HT-29 (cell line): ENCODE measurements at places on chromosomes 3 and 15. TPM values are rescaled to one million over a fixed set of nuclear protein-coding genes. Genes with fewer than 3 reads are reported as not detected.
A peak's percentile ranks its signal among the peaks of the same experiment; 100 is the strongest.

ANKUB1 gene
- not detected in 2 replicates for total RNA-seq

DNA sequence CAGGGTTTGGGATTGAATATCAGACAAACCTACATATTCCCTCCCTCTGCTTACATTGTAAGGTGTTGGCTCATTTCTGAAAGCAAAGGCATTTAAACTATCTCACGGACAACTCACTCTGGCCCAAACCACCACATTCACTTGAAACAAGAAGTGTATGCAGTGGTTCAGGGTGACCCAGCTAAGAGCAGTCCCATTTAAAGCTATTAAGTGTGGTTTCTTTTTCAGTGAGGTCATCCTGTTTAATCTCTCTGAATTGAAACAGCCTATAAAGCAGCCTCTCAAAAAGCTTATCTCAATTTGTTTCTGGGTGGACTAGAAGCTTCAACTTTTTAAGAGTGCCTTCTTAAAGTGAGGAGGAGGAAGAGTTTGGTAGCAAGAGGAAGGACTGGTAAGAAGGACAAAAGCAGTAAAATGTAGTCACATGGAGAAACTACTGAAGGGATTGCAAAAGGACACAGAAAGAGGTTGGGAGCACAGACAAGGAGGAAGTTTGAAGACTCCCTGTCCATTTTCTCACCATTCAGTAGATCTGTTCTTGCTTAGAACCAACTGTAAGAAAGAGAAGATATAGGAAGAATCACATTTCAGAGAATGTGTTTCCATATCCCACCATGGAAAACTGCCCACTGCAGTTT lies 151.6 kb downstream of the TMCO5A start:
- no peak for DNase-seq

GRCh38 chr15:80455668-80456442 lies 51.7 kb downstream of the ARNT2 start:
- peak; percentile 77 for DNase-seq

DNA sequence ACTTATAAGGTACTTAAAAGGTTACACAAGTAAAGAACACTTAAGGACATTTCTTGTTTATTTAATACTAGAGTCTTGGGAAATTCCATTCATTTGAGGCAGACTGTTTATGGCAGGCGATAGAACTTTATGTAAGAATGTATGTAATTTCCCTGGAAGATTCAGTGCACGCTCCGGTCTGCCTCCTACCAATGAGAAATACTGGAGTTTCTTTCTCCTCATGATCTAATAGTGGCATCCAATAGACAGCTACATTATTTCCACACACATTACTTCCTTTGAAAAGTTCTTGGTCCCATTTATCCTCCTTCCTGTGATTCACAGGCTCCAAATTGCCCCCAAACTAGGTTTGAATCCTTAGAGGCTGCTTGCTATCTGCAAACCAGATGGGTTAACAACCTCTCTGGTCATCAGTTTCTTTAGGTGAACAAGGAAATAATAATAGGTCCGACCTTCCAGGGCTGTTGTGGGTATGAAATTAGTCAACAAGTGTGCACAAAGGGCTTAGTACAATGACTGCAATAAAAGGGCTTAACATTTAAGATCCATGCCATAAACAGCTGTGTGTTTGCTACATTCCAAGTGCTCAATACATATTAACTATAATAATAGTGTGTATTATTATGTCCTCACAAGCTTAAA lies 30.7 kb downstream of the EIF4E3 start:
- DNase-seq, result peak; percentile 15

GRCh38 chr3:111301238-111301798 lies 229.7 kb downstream of the NECTIN3 start:
- DNase-seq, result no peak

BCHE gene
- not detected in 2 replicates for total RNA-seq

- no peak for DNase-seq
These were observed 2.3 kb upstream of the SLC2A2 start for GRCh38 chr3:171028779-171029232.

GUCA1C gene
- not detected in 2 replicates for total RNA-seq

CFAP20DC gene
- total RNA-seq, result 0.38 and 0.76 TPM in 2 replicates

MST1R gene
- 60.3 and 64.4 TPM in 2 replicates for total RNA-seq

CLSTN2 gene
- not detected in 2 replicates for total RNA-seq

DNA sequence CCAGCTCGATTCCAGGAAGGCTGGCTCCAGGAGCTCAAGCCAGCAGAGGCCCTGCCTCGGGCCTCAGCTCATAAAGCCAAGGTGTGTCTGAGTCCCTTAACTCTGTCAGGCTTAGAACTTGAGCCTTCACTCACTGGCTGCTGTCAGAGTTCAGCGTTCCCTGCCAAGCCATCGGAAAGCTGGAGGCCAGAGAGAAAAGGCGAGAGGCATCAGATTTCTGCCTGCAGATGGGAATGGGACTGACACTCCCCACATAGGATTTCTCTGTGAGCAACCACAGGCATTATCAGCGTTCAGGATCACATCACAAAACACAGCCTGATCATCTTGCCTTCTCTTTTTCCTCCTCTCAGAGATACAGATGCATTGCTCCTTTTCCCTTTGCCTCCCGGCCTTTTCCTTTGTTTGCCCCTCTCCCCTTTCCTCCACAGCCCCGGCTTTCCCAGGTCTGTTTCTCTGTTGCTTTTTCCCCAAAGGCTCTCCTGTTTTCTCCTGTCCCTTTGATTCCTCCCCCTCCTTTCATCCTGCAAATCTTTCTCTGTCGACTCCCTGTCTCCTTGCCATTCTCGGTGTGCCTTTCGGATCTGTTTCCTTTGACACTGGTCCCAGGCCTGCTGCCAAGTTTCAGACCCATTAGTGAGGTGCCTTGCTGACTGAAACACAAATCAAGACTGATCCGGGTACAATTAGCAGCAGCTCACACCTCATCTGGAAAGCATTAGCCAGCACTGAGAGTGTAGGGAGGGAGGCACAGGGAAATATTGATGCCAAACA lies 44.5 kb upstream of the BOC start:
- no peak for DNase-seq

DNA sequence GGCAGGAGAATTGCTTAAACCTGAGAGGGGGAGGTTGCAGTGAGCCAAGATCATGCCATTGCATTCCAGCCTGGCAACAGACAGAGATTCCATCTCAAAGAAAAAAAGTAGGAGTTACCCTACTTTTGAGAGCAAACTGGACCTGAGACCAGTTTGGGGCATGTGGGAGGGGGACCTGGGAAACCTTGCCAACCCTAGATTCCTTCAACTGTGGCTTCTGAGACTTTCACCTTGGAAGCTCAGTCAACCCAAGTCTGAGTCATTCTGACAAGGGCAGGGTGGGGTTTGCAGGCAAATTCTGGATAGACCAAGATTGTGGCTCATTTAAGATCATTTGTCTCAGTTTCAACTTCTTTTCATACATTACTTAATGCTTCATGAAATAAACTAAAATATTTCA lies 23.8 kb upstream of the SIAH2 start:
- DNase-seq, result no peak

GOLGA8J gene
- not detected in 2 replicates for total RNA-seq

MINAR1 gene
- 0.25 and 0.42 TPM in 2 replicates for total RNA-seq

DNA sequence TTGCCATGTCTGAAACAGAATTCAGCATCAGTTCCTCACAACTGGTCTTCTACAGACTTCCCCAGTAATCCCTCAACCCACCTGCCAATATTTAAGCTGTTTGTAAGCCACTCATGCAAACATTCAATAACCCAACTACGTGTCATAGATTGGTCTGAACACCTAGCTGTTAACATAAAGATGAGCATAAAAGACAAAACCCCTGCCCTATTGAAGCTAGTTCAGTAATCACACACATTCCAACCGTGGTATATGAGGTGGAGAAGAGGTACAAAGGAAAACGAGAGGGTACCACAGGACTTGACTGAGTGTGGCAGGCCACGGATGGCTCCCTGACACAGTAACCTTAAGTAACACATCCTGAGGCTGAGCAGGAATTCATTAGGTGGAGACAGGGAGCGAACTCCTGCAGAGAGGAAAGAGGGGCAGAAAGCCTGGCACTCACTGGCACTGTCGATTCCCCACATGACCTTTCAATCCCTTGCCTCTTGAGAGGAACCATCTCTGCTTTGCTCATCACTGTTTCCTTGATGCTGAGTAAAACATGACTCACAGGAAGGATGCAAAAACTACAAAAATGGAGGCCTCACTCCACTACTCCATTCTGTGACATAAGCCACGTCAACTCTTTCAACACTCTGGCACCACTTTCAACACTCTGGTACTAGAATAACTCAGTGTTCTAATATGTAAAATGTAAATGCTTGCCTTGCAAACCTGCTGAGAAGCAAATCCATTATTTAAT lies 31.3 kb downstream of the RPN1 start:
- DNase-seq, result no peak

DNA sequence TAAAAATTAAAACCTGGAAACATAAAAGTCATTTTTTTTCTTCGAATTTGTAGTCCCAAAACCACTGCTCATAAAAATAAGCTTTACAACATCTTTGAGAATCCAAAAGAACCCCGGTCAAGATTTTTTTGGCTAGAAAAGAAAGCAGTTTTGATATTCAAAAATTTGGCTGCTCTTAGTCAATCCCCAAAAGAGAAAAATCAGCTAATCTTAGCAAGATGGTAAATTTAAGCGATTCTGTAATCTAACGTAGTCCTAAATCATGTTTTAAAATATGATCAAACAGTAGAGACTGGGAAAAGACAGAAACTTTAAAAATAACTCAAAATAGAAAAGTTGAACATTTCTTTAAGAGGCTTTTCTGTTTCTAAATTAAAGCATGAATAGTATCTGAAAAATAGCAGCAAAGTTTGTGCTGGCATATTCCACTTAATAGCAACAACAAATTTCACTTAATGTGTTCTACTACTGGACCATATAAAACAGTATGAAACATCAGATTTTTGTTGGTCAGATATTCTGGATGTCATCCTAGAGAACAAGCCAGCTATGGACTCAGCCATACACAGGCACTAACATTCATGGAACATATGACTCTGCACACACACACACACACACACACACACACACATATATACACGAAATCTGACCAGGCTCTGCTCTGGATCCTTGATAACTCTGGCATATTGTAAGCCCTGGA lies 19.1 kb upstream of the NR2F2 start:
- DNase-seq, result no peak

GRCh38 chr3:136021803-136022202 lies 56.3 kb downstream of the PPP2R3A start:
- DNase-seq, result no peak

DNA sequence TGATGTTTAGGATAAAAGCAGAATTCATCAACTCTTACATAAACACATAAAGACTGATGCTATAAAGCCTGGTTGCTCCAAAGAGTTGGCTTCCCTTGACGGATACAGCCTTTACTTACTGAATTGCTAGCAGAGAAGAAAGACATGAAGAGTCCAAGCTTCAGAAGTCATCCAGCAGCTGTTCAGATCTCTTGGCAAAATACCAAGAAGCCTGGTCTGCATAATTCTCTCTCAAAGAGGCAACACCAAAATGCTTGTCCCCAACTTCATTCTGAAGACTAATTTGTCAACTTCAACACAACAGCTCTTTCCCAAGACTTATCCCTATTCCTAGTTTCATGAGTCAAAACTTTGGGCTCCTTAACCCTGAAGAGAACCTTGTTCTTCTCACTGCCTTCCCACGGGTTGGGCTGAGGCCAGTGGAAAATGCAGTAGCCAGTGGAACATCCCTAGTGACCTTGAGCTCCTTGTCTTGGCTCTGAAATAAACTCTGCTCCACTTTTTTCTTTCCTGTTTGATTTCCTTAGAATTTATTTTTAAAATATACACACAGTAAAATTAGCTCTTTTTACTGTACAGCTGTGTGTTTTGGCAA lies 119.2 kb upstream of the THBS1 start:
- no peak for DNase-seq

CKMT1B gene
- total RNA-seq, result 2.6 and 7.6 TPM in 2 replicates

INAFM2 gene
- 7.9 and 10.2 TPM in 2 replicates for total RNA-seq

- DNase-seq, result no peak
These were observed 55.4 kb downstream of the CCNL1 start for GRCh38 chr3:157104521-157104920.

QTRT2 gene
- total RNA-seq, result 28.1 and 32.1 TPM in 2 replicates

DNA sequence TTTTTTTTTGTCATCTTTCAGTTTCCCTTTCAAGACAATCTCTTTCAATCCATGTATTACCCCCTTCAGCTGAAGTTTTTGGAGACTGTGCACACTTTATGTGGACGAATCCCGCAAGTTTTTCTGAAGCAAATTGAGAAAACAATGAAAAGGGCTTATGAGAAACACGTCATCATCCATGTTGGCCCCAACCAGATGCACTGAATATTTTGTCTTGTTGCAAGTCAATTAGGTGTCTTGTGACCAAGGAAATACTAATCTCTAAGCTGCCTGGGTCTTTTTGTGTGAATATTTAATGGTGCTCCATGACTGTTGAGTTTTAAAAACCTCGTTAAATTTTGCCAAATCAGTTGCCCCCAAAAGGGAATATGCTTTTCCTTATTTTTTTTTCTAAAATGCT lies 21.7 kb upstream of the PPP4R2 start:
- DNase-seq, result no peak

FSIP1 gene
- total RNA-seq, result 0.48 and 2.1 TPM in 2 replicates

DNA sequence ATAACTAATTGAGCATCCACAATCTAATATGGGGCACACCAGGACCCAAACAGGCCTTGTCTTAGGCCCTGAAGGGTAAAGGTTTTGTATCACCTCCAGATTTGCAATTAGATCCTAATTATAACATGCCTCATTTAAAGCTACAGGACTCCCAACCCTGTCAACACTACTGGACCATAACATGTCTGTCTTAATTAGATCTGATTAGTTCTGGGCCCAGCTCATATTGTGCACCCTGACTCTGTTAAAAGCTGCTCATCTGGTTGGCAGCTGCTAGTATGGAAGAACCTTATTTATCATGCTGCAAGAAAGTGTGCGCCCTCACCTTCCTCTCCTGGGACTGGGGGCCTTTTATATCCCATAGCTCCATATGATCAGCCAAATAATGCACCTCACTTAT lies 457.8 kb downstream of the ROBO1 start:
- no peak for DNase-seq

DNA sequence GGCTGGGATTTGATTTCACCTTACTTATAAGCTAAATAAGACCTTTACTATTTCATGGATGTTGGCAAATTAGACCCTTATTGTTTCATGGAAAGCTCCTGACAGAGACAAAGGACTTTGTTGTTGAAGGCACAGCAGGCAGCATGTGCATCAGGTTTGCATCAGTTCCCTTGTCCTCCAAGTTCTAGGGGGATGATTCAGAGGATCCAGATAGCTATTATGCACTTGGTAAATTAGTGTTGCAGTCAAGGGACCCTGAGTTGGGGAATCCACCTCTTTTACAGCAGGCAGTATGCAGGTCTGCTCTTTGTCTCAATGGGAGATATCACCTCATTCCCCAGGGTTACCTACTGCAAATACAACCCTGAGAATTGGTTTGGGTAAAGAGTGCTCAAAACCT lies 131.4 kb upstream of the IGSF10 start:
- no peak for DNase-seq

AADAC gene
- 0.08 and 3.8 TPM in 2 replicates for total RNA-seq

PIERCE2 gene
- total RNA-seq, result 0.86 and 1.9 TPM in 2 replicates

DNA sequence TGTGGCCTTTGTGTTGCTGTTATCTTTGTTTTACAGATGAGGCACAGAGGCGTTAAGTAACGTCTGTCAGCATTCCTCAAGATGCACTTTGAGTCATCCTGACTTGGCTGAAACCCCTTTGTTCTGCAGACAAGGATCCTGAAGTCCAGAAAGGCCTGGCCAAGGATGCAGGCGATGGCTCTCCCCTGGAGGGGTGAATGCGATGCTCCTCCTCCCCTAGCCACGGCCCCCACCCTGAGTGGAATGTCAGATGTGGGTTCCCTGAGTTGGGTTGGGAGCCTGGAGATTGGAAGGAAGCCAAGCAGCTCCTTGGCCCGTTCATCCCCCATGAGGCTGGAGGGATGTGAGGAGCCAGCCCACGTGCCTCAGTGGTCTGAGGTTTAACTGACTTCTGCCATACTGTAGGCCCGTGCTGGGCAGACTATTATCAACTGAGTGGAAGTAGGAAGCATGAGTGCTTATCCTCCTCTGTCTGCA lies 43.3 kb downstream of the POMGNT2 start:
- no peak for DNase-seq
